ENCODE measurements at places on chromosomes 13 and 19. TPM values are rescaled to one million over a fixed set of nuclear protein-coding genes. Genes with fewer than 3 reads are reported as not detected.

DNA sequence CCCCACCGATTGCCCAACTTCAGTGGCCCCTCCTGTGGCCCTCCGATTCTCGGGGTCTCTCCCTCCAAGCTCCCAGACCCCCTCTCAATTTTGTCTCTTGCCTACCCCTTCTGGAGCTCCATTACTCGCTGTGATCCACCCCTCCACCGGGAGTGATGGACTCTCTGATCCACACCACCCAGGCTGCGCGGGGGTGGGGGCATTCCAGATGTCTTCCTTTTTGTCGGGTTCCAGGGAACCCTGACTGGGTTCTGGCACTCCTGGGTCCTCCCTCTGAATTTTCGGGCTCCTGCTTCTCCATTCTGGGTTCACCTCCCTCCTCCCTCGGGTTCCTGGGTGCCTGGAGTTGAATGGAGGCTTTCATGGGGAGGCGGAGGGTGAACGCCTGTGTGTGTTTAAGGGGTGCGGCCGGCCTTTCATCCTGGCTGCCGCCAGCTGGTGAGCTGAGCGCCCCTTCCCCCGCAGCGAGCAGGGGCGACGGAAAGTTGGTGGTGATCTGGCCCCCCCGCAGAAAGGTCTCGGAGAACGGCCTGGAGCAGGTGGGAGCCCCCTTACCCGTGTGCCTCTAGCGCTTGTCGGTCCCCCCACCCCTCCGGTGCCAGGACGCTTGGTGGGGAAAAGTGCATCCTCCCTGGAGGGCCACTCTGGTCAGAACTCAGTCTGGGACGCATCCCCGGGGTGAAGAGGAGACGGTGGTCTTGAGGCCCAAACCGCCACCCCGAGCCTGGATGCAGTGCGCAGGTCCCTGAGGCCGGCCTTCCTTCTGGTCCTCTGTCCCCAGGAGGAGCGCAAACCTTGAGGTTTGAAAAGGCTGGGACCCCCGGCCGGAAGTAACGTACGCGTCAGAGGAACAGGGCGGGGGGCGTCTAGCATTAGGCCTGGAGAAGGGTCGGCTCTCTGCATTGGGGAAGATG is 1.6 kb downstream of the MISP3 start:
- peak; percentile 60 for DNase-seq

DNA sequence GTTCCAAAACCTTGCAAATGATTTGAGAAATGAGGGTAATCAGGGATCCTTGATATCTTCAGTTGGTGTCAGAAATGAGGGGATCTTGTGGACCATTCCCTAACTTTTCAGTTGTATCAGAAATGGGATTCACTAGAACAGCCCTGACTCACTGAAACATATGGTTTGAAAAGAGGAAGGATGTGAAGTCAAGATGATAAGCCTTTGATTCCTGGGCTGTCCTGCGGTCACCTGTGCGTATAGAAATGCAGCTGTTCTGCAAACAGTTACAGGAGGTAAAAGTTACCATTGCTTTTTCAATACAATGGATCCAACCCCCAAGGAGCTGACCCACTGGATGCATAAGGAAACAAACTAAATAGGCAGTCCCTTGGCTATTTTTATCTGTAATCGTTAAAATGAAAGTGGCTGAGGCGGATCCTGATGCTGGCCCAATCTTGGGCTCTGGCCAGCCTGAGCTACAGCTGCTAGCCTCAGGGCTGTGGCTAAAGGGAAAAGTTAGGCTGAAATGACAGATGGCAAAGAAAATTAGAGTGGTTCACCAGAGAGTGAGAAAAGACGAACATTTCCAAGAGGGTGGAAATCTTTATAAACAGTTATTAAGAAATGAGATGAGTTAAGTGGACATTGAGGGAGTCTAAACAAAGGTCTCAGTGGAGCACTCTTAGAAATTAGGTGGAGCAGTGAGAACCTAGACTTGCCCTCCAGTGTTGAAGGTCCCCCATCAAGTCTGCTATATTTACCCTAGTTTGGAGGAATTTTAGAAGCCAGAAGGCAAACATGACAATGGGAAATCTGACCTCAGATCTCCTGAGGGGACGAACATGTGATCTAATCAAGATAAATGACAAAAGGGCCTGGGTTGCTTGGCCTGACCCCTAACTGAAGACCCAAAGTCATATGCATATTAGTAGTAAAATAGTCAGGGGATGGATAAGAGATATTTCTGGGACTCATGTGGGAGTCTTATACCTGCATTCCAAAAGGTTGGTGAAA is 7.6 kb downstream of the SIGLECL1 start:
- no peak for DNase-seq

DNA sequence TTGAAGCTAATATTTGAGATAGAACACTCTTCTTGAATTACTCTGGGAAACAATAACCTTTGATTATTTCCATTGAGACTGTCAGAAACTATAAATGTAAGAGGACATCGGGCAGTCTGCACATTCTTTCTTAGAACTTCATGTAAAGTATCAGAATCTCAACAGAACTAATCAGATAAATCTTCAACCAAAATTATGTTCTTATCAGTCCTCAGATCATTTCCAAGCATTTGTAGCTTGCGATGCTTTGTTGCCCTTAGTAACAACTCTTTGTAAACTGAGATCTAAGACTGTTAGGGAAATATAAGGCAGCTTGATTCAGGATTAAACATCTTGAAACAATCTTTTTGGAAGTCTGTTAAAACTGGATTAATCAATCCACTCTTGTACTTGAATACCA is 70.3 kb downstream of the FNDC3A start:
- no peak for DNase-seq

DNA sequence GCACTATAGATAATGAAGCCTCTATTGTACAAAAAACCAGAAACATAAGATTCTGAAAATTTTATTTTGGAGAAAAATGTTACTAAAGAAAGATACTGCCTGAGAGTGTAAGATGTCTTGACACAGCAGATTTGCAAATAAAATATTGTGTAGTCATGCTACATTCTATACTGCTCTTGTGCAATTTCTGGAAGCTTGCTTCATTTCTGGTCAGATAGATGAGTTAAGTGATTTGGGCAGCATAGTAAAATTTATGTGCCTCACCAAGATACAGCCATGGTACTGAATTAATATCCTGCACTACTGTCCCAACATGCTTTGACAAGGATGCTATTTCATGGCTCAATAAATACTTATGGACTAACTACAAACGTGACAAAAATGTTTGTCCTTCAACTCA is 55.1 kb upstream of the STARD13 start:
- DNase-seq: no peak

DNA sequence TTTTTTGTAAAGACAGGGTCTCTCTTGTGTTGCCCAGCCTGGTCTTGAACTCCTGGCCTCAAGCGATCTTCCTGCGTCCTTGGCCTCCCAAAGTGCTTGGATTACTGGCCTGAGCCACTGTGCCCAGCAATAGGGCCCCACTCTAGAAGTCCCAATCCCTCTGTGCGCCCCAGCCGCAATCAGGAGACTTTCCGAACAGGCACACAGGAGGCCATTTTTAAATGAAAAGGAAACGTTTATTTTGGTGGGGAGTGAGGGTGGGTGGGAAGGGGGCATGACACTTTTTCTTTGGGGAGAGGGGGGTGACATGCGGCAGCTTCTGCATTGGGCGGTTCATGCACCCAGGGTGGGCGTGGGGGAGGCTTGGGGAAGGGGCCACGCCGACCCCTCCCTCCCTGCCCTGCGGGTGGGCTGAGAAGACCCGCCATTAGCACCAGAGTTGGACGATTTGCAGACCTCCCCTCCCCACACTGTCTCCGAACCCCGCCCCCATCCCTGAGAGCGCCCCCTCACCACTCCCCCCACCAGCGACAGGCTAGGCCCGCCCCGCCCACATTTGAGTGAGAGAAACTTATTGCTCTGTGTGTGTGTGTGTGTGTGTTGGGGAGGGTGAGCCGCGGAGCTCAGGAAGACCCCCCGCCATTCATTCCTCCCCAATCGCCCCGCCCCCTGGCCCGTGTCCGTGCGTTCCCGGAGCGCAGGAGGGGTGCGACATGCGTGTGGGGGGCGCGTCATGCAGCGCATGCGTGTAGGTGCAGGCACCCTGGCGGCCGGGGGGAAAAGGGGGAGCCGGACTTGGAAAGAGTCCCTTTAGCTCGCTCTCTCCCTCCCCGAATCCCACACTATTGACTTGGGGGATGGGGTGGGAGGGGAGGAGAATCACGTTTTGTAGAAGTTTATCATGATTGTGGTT is 17.2 kb downstream of the KCNC3 start:
- no peak for DNase-seq

GRCh38 chr13:107743100-107743499 is 472.2 kb downstream of the LIG4 start:
- no peak for DNase-seq

DNA sequence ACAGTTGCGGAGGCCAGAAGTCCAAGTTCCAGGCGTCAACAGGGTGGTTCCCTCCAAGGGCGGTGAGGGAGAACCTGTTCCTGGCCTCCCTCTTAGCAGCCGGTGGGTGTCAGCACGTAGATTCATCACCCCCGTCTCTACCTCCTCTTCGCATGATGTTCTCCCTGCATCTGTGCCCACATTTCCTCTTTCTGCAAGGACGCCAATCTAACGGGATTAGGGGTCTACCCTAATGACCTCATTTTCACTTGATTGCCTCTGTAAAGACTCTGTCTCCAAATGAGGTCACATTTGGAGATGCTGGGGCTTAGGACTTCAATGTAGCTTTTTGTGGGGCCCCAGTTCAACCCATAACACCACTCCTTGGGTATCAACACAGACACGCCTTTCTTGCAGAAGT is 38.5 kb downstream of the DPF1 start:
- DNase-seq: no peak

GRCh38 chr19:52007806-52008557 is at the start of gene ZNF615:
Gene ZNF615 (minus strand): TSS chr19:52008211. CDS start chr19:52003711, 4,500 bp downstream.
- peak; percentile 77 for DNase-seq

- no peak for DNase-seq
Measured at GRCh38 chr13:95540888-95541287, 11.6 kb upstream of the CLDN10 start.

GRCh38 chr19:51318687-51319648 is 7.5 kb downstream of the IGLON5 start:
- no peak for DNase-seq

- DNase-seq: peak; percentile 31
Measured at GRCh38 chr13:40692946-40693345, 26.5 kb upstream of the FOXO1 start.

- no peak for DNase-seq
Measured at GRCh38 chr13:59901191-59901590, 262.5 kb downstream of the DIAPH3 start.

GRCh38 chr13:78978381-78978998 is 319.5 kb upstream of the OBI1 start:
- peak; percentile 37 for DNase-seq

BCAM gene
- 114 TPM for total RNA-seq

PCP2 gene
- 0.66 TPM for total RNA-seq

GIPR gene
- total RNA-seq: 1.4 TPM

TIMM50 gene
- 36.0 TPM for total RNA-seq

SULT2B1 gene
- 0.43 TPM for total RNA-seq

DCT gene
- not detected for total RNA-seq

NCCRP1 gene
- 0.50 TPM for total RNA-seq

PLK5 gene
- not detected for total RNA-seq

Measured in mammary epithelial cell (primary cell).